ENCODE measurements at places on chromosomes 5 and 9.

DNA sequence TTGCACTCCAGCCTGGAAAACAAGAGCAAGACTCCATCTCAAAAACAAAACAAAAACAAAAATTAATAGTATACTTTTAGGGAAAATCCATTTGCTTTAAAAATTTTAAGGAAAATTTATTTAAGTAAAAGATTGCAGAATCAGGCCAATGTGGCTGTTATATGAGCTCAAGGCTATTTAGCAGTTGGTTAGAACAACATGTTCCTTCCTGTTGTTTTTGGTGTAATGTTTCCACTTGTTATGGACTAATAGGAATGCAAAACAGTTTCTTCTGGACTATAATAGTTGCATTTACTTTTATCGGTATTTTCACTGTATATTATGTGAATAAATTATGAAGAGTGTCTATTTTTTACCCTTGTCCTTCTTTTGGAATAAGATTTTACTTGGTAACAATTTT lies 3.0 kb upstream of the CDC42SE2 start:
- DNase-seq = no peak

GRCh38 chr5:83485842-83486241 lies 14.3 kb downstream of the VCAN start:
- DNase-seq = no peak

DNA sequence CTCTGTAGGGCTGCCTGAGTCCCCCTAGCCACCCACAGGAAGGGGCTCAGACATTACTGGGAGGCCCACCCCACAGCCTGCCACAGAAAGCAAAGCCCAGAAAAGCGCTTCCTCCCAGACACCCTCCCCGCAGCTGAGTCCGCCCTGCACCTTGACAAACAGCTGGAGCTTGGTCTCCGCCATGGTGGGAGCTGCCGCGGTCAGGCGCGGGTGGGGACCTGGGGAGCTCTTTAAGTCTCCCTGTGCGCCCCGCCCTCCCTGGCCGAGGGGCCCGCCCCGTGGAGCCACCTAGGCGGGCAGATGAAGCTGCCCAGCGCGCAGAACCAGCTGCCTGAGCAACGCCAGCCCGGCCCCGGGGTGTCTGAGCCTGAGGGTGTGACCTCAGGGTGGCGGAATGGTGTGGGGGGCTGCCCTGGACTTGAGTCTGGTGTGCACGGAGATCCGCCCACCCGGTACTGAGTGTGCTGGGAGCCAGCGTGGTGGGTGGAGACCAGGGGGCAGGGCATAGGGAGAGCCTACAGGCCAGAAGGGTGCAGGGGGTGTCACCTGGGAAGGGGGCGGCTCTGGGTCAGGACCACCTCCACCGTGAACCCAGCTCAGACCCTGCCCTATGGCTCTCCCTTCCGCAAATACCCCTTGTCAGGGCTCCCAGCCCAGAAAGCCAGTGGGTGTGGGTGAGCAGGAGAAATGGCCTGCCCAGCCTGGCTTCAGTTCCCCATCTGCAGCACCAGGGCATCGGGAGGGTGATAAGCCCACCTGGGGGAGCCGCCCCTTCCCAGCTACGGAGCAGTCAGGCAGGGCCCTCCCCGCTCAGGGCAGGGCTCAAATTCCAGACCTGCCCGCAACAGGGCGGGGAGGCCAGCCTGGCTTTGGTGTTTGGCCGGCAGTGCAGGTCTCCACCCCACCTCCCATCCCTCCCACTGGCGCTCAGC lies at the start of gene CLIC3:
TSS of gene CLIC3 (minus strand) at position 208 of the 932 bp plus-strand sequence. CDS start at position 183, 25 bp downstream.
- no peak for DNase-seq

DNA sequence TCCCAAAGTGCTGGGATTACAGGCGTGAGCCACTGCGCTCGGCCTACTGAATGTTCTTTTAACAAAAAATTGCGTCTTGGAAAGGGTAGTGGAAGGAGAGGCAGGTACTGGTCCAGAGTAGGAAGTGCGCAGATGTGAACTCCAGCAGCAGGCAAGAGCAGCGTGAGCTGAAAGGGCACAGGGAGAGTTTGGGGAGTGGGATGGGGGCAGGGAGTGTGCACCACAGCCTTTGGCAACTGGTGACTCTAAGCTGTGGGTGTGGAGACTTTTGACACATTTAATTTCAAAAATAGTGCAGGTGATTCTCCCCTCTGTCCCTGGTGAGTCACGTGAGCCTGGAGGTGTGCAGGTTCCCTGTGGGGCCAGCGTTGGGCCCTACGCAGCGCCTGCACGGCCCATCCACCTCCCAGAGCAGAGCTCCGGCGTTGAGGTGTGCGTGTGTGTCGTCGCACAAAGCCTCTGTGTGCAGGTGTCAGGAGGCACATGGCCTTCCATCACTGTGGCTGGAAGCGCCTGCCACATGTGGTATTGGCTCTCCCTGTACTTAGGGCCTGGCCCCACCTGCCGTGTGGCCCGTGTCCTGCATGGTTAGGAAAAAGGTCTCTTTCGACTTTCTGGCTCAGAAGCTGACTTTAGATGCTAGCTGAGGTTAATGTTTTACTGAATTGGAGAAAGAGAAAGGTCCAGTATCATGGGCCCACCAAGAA lies 11.5 kb downstream of the SQSTM1 start:
- DNase-seq = no peak

- no peak for DNase-seq
These were observed 73.5 kb downstream of the MFAP3 start for GRCh38 chr5:154112255-154112654.

GRCh38 chr9:127938298-127938690 lies 640 bp upstream of the DPM2 start:
- DNase-seq = no peak

GRCh38 chr5:135478938-135479337 lies 26.8 kb upstream of the TIFAB start:
- no peak for DNase-seq

DNA sequence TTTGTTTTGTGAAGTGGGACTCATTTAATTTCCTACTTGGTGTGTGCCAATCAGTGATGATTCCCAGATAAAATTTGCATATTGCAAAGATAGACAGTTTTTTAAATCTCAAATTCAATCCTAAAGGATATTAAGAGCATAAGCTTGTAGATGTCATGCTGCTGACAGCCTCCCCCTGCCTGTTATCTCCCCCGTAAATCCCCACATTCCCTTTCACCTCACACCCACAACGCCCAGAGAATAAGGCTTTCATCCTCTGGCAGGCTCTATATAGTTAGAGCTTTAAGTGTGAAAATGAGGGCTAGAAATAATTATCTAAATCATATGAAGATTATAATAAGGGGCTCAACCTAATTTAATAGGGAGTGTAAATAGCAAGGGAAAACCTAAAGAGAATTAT lies 265.0 kb downstream of the TRPM3 start:
- DNase-seq = no peak
